ENCODE measurements at places on chromosomes 5 and 9. TPM values are rescaled to one million over a fixed set of nuclear protein-coding genes. Genes with fewer than 3 reads are reported as not detected.

Gene ZNF622
- total RNA-seq, result 29.3 TPM

Gene FOXD4L5
- total RNA-seq, result 0.08 TPM

Gene CARTPT
- total RNA-seq, result not detected

Gene CARD6
- total RNA-seq, result 0.49 TPM

Gene ZNF454
- total RNA-seq, result 0.10 TPM

Gene IL5
- not detected for total RNA-seq

GRCh38 chr5:57382655-57383054 lies 100.0 kb downstream of the ACTBL2 start:
- H3K4me3 ChIP-seq, result no peak overlapping the region
- DNase-seq, result no peak
- no peaks in the 10 kb centered on the region for H3K27me3 ChIP-seq
- H3K36me3 ChIP-seq, result no peaks in the 10 kb centered on the region

DNA sequence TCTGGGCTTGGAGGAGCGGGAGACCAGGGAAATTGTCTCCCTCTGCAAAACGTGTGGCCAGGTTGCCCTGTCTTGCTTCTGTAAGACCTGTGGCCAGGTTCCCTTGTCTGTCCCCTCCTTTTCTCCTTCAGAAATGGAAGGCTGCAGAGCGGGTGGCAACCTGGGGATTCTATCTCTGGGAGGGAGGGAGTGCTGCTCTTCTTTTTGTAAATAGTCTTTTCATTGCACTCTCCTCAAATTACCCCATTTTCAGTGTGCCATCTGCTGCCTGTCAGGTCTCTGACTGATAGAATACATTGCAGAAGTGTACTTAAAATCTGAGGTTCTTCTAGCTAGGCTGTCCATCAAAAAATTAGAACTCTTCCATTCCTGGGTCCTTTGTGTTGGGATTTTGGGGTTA lies 126.0 kb downstream of the GABRB2 start:
- DNase-seq, result no peak
- H3K4me1 ChIP-seq, result no peaks in the 10 kb centered on the region
- H3K4me3 ChIP-seq, result no peak overlapping the region
- H3K27ac ChIP-seq, result no peak overlapping the region
- H3K36me3 ChIP-seq, result no peaks in the 10 kb centered on the region

GRCh38 chr9:120453792-120454191 lies 126.2 kb downstream of the CDK5RAP2 start:
- no peaks in the 10 kb centered on the region for H3K4me1 ChIP-seq
- H3K27ac ChIP-seq, result no peak overlapping the region
- H3K4me3 ChIP-seq, result no peak overlapping the region
- H3K36me3 ChIP-seq, result peaks cover 2% of the 10 kb centered on the region
- DNase-seq, result no peak

DNA sequence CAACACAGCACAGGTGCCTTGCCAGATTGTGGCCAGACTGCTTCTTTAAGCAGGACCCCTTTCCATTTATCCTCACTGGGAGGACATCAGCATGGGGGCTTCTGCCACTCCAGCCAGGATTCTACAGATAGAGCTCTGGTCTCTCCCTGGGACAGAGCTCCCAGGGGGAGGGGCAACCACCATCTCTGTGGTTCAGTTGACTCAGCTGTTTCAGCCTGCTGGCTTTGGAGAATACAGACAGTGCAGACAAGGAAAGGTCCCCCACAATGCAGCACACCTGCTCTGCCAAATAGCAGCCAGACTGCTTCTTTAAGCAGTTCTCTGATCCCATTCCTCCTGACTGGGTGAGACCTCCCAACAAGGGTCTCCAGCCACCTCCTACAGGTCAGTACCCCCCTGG lies 132.8 kb downstream of the OR2K2 start:
- H3K4me3 ChIP-seq, result no peak overlapping the region
- H3K27ac ChIP-seq, result no peak overlapping the region
- no peaks in the 10 kb centered on the region for H3K27me3 ChIP-seq
- DNase-seq, result no peak
- no peaks in the 10 kb centered on the region for H3K4me1 ChIP-seq

DNA sequence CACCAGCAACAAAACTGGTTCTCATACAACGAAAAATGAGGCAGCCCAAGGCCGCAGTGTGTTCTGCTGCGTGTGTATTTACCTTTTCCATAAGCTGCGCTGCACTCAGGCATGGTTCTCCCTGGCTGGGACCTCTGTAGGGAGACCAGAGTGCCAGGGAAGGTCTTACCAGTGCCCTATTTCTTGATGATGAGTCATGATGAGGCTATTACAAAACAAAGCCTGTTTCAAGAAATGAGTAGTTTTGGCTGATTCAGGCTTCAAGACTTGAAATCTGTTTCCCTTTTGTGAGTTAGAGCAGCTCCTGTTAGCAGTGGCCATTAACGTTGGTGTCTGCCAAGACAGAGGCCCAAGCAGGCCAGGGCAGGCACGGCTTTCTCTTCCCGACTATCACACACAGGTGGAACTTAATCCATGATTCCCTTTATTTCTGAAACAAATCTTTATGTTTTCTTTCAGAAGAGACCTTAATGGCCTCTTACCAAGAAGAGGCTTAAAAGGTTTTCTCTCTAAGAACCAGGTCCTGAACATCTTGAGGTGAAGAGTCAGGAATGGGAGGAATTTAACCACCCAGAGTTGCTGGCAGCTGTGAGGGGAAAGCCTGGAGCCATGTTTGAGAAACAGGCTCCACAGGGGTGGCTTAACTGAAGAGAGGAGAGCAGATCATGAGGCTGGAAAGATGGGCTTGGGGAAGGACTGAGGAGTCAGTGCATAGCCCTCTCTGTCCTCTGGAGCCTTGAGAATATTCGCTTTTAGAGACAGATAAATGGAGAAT lies 41.4 kb upstream of the TIFAB start:
- DNase-seq, result no peak
- H3K27me3 ChIP-seq, result peaks cover 7% of the 10 kb centered on the region
- H3K27ac ChIP-seq, result no peak overlapping the region
- H3K4me3 ChIP-seq, result no peak overlapping the region
- H3K36me3 ChIP-seq, result no peaks in the 10 kb centered on the region

DNA sequence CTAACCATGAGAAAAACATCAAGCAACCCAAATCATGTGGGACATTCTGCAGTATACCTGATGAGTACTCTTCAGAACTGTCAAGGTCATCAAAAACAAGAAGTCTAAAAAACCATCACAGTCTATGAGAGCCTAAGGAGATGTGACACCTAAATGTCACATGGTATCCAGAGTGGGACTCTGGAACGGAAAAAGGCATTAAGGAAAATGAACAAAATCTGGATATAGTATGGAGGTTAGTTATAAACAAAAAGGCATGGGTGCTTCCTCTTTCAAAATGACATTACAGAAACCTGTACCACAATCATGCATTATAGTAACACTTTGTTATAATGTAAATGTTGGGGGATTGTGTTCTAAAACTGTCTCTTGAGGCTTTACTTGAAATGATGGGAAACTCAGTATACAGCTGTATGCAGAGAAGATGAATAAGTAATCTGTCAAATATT lies 47.4 kb downstream of the PRKACG start:
- no peak overlapping the region for H3K27ac ChIP-seq
- no peaks in the 10 kb centered on the region for H3K4me1 ChIP-seq
- no peak for DNase-seq
- no peaks in the 10 kb centered on the region for H3K36me3 ChIP-seq
- no peaks in the 10 kb centered on the region for H3K27me3 ChIP-seq

- no peak overlapping the region for H3K4me3 ChIP-seq
- peaks cover 3% of the 10 kb centered on the region for H3K36me3 ChIP-seq
- H3K4me1 ChIP-seq, result no peaks in the 10 kb centered on the region
- no peak for DNase-seq
Measured at GRCh38 chr5:143135832-143136551, 267.5 kb downstream of the NR3C1 start.

GRCh38 chr5:944992-945685 lies 52.5 kb downstream of the TRIP13 start:
- H3K4me3 ChIP-seq, result no peak overlapping the region
- no peaks in the 10 kb centered on the region for H3K27me3 ChIP-seq
- peaks cover 35% of the 10 kb centered on the region for H3K4me1 ChIP-seq
- DNase-seq, result no peak

GRCh38 chr9:115883467-115884329 lies 269.9 kb upstream of the PAPPA start:
- H3K4me1 ChIP-seq, result no peaks in the 10 kb centered on the region
- no peaks in the 10 kb centered on the region for H3K27me3 ChIP-seq
- H3K36me3 ChIP-seq, result no peaks in the 10 kb centered on the region
- no peak overlapping the region for H3K27ac ChIP-seq
